Naive thymus-derived CD8-positive, alpha-beta T cell (primary cell): ENCODE measurements at places on chromosomes 1 and 21. TPM values are rescaled to one million over a fixed set of nuclear protein-coding genes. Genes with fewer than 3 reads are reported as not detected.

DNA sequence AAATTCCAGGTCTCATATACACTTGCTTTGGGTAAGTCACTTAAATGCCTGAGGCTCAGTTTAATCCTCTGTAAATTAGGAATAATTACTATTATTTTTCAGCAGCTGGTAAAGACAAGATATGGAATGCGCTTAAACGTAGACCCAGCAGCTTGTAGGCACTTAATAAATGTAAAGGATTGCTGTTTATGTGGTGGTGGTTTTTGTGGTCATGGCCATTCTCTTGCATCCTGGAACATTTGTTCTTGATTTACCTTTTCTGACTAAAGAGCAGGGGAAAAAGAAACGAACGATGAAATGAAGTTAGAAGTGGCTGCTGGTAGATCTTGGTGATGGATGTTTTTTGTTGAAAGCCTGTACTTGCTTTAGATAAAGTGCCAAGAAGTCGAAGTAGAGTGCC lies 195.0 kb upstream of the FOXD3 start:
- no peak for DNase-seq
- H3K4me3 ChIP-seq: no peak overlapping the region
- H3K27me3 ChIP-seq: peaks cover 15% of the 10 kb centered on the region
- H3K4me1 ChIP-seq: no peaks in the 10 kb centered on the region

DNA sequence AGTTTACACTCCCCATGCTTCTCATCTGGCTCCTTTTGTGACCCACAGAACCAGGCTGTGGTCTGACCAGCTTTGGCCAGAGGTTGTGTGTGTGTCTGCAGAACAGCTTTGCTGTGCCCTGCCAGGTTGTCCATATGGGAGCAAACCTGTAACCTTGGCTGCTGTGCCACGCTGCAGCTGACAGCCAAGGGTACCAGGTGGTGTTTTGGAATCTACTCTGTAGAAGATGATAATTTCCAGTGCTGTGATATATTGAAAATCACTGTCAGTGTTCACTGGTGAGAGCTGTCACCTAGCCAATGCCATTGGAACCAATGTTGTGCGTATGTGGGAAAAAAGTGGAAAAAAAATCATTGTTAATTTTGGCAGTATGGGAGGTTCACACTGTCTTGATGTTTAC lies 18.2 kb downstream of the CENPF start:
- no peak overlapping the region for H3K4me3 ChIP-seq
- no peaks in the 10 kb centered on the region for H3K36me3 ChIP-seq
- no peak overlapping the region for H3K27ac ChIP-seq
- no peaks in the 10 kb centered on the region for H3K27me3 ChIP-seq

DNA sequence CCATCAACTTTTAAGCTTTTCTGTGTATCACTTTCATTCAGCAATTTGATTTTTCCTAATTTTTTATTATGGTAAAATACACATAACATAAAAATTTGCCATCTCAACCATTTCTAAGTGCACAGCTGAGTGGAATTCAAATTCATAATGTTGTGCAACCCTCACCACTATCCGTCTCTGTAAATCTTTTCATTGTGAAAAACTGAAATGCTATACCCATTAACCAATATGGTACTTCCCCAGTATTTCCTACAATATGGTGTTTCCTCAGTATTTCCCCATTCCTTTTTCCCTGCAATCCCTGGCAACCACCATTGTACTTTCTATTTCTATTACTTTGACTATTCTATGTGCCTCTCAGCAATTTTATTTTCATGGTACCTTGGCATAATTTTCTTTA lies 6.8 kb downstream of the STPG1 start:
- peaks cover 1% of the 10 kb centered on the region for H3K4me1 ChIP-seq
- H3K27me3 ChIP-seq: no peaks in the 10 kb centered on the region
- H3K27ac ChIP-seq: no peak overlapping the region
- DNase-seq: no peak
- H3K36me3 ChIP-seq: peaks cover 8% of the 10 kb centered on the region

DSCAM gene
- total RNA-seq: not detected

PSRC1 gene
- total RNA-seq: not detected
